CD8-positive, alpha-beta memory T cell (primary cell): ENCODE measurements at places on chromosomes 5 and 9. TPM values are rescaled to one million over a fixed set of nuclear protein-coding genes. Genes with fewer than 3 reads are reported as not detected.

Gene PRR16
- total RNA-seq, result not detected

Gene ADAMTS6
- total RNA-seq, result 1.2 TPM

Gene TXNDC8
- not detected for total RNA-seq

Gene SPACA9
- 2.6 TPM for total RNA-seq

Gene OTULINL
- 19.6 TPM for total RNA-seq

Gene SMIM15
- 91.6 TPM for total RNA-seq
